Bronchial smooth muscle cell (primary cell): ENCODE measurements at places on chromosomes 4 and X. TPM values are rescaled to one million over a fixed set of nuclear protein-coding genes. Genes with fewer than 3 reads are reported as not detected.

KCNIP4 gene
- under 0.01 TPM in 1 of 2 replicates, not detected in the other for total RNA-seq

TLR1 gene
- total RNA-seq: 1.6 and 1.7 TPM in 2 replicates

TMEM150C gene
- under 0.01 and 0.17 TPM in 2 replicates for total RNA-seq

TCEAL5 gene
- total RNA-seq: not detected in 2 replicates

HTRA3 gene
- total RNA-seq: 8.7 and 45.5 TPM in 2 replicates

ERAS gene
- not detected in 2 replicates for total RNA-seq

PAGE2 gene
- not detected in 2 replicates for total RNA-seq

FAT4 gene
- total RNA-seq: 14.9 and 18.1 TPM in 2 replicates

SLIT2 gene
- total RNA-seq: 4.4 and 6.3 TPM in 2 replicates

SPANXD gene
- not detected in 2 replicates for total RNA-seq

TRMT44 gene
- 7.3 and 8.4 TPM in 2 replicates for total RNA-seq

AVPR2 gene
- not detected in 2 replicates for total RNA-seq

RIPPLY1 gene
- not detected in 2 replicates for total RNA-seq

UNC5C gene
- 1.1 and 4.1 TPM in 2 replicates for total RNA-seq

PNCK gene
- total RNA-seq: 0.17 and 0.32 TPM in 2 replicates

NXF2 gene
- not detected in 2 replicates for total RNA-seq

KCTD8 gene
- 0.32 TPM in 1 of 2 replicates, not detected in the other for total RNA-seq
